H1 (cell line): ENCODE measurements at places on chromosomes 1 and 21. TPM values are rescaled to one million over a fixed set of nuclear protein-coding genes. Genes with fewer than 3 reads are reported as not detected.

DNA sequence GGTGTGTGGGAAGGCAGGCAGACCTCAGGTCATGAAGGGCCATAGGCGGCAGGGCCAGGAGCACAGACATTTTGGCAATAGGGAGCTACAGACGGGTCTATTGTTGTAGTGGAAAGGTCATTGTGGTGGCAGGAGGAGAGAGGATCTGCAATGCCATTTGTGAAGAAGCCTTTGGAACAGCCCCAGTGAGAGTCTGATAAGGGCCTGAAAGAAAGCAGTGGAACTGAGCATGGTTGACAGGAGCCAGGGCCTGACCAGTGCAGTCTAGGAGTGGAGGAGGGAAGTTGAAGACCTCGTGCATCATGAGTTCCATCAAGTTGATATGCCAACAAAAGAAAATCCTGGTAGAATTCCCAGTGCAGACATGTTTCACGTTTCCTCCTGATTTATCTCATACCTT lies 65.5 kb downstream of the UCK2 start:
- H3K36me3 ChIP-seq, result peaks cover 47% of the 10 kb centered on the region
- no peak overlapping the region for H3K27ac ChIP-seq
- H3K27me3 ChIP-seq, result no peaks in the 10 kb centered on the region
- H3K4me1 ChIP-seq, result no peaks in the 10 kb centered on the region
- H3K4me3 ChIP-seq, result no peak overlapping the region
- no peak for DNase-seq

GRCh38 chr21:41091616-41092015 lies 76.3 kb upstream of the BACE2 start:
- no peaks in the 10 kb centered on the region for H3K27me3 ChIP-seq
- H3K27ac ChIP-seq, result no peak overlapping the region
- no peak overlapping the region for H3K4me3 ChIP-seq
- no peaks in the 10 kb centered on the region for H3K4me1 ChIP-seq
- no peaks in the 10 kb centered on the region for H3K36me3 ChIP-seq

Gene TNFRSF18
- total RNA-seq, result 0.92 and 1.5 TPM in 2 replicates

DNA sequence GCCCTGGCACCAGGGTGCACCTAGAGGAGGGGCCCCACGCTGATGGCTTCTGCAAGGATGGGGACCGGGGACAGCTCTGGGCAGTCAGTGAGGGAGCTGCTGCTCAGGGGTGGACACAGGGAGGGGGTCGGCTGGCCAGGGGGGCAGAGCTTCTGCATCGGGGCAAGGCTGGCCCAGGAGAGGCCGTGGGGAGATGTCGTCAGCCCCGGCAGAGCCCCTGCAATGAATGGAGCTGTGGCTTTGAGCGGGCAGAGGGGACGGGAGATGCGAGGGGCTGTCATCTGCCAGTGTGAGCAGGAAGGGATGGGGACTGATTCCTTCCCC lies 31.8 kb downstream of the SLX9 start:
- H3K27ac ChIP-seq, result no peak overlapping the region
- DNase-seq, result no peak
- H3K4me1 ChIP-seq, result no peaks in the 10 kb centered on the region
- H3K27me3 ChIP-seq, result no peaks in the 10 kb centered on the region

GRCh38 chr1:188822248-188822647 lies 1655.4 kb downstream of the BRINP3 start:
- no peaks in the 10 kb centered on the region for H3K36me3 ChIP-seq
- no peak overlapping the region for H3K27ac ChIP-seq
- DNase-seq, result no peak
- no peaks in the 10 kb centered on the region for H3K4me1 ChIP-seq
- H3K4me3 ChIP-seq, result no peak overlapping the region
- no peaks in the 10 kb centered on the region for H3K27me3 ChIP-seq
